ENCODE measurements at places on chromosomes 5 and 9.

DNA sequence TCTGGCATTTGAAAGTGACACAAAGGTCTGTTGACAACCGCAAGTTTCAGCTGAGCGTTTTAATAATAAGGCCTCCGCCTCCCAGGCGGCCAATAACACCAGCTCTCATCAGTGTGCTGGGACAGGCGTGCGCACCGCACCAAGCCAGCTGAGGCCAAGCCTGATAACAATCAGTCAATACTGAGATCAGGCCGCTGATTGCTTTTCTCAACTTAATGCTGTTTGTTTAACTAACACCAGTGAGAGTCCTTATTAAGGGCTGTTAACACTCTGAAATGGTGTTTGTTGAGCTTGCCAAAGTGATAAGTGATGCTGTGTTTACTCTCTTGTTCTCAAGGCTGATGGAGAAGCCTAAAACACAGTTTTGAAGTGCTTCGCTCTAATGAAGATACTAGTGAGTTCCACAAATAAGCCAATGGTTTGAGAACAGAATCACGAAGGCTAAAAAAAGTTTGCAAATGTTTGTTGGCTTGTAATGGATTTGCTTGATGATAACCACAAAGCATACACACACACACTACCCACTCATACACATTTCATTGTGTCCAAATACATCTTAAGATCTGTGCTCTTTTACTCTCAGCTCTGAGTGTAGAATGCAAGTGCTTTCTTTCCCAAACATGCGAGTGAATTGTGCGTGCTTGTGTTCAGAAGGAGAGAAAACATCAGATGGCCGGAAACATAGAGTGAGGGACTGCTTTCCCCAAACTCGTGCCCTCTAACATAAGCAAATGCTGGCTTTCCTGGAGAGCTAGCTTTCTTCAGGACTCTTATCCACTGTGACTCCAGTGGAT, 330.4 kb upstream of the KLF4 start:
- no peak for DNase-seq

DNA sequence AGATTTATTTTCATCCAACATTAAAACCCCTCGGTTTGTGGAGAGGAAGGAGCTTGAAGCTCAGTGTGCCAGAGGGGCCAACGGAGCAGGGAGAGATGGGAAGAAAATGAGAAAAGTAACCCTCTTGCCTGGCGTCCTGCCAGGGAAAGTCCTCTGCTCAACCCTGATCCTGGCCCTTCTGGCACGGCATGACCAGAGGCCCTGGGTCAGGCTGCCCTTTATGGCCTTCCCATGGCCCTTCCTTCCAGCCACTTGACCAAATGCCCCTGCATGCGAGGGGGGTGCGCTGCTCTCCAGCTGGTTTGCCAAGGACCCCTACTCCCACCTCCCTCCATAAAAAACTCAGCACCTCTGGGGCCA, 43.8 kb downstream of the SPRY4 start:
- DNase-seq = no peak

- no peak for DNase-seq
Measured at GRCh38 chr5:167512111-167512510, 779.3 kb upstream of the WWC1 start.

DNA sequence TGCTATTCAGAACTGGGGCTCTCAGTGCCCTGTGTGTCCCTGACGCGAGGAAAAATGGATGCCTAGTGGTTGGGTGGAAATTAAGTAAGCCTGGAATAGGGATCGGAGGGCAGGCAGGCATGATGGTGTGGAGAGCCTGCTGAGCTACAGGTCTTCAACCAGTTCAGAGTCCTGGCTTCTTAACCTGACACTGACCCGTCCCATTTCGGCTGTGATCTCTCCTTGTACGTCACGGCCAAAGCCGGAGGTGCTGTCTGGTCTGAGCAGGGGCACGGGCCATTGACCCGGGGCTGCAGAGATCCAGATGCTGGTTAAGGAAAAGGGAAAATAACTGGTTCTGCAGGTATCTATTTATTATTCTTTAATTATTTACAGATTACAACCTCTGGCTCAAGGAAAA, 27.9 kb downstream of the RHOBTB3 start:
- no peak for DNase-seq

- DNase-seq = peak; percentile 83
Measured at GRCh38 chr9:83956436-83957247, 23.4 kb downstream of the HNRNPK start.

DNA sequence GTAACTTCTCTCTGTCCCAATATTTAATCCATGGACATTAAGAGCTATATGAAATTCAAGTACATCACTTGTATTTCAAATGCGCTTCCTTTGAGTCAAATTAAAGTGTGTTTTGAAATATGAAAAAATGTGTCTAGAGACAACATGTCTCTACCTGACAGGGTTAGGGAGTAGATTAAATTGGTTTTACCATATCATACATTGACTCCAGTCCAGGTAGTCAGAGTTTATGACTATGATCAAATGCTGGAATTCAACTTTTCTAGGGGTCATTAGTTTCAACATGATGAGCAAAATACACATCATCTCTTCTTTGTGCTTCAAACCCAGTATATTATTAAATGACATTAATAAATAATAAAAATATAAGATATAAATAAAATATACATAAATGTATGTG, 259.2 kb downstream of the CDH10 start:
- no peak for DNase-seq

GRCh38 chr9:72524820-72525540, 3.6 kb downstream of the TMC1 start:
- DNase-seq = peak; percentile 94

GRCh38 chr5:100595152-100595811, 60.1 kb downstream of the FAM174A start:
- DNase-seq = no peak

DNA sequence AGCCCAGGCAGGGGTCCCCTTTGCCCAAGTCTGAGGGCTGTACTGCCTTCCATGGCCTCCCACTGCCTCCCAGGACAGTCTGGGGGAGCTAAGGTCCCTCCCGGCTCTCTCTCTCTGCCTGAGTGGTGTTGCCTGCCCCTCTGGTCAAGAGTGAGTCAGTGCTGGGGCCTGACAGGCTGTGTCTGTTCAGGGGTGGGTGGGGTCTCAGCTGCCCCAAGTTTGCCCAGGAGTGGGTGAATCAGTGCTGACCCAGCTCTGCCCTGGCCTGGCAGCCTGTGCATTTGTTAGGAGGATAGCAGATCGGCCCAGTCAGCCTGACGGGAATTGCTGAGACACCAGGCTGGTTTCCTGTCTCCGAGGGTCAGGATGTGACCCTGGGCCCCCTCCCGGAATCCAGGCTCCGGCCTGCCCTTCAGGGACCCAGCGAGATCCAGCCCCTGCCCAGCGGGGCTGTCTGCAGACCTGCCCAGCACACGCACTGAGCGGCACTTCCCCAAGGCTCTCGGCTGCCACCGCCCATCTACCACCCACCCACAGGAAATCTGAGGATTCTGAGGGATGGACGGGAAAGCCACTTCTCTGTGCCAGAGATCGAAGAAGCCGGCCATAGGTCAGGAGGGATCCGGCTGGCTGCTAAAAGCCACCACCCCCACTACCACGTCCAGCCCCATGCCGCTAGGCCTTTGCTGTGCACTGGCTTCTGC, 15.9 kb downstream of the ENG start:
- peak; percentile 96 for DNase-seq

GRCh38 chr9:106874652-106875051, 11.7 kb downstream of the ZNF462 start:
- no peak for DNase-seq

DNA sequence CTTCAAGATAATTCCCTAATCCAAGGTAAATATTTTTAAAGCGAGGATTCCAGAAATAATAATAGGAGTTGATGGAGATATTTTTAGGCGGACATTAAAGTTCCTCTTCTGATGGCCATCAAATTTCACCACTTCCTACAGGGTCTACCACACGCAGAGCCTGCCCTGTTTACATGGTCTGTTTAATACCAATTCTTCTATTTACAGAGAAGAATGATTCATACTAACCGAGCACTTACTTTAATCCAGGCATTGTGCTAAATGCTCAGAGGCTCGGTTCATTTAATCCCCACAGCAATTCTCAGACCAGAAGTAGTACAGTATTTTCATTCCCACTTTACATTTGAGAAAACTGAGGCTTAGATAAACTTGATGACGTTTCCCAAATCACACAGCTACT, 3.0 kb upstream of the ITGA1 start:
- no peak for DNase-seq

DNA sequence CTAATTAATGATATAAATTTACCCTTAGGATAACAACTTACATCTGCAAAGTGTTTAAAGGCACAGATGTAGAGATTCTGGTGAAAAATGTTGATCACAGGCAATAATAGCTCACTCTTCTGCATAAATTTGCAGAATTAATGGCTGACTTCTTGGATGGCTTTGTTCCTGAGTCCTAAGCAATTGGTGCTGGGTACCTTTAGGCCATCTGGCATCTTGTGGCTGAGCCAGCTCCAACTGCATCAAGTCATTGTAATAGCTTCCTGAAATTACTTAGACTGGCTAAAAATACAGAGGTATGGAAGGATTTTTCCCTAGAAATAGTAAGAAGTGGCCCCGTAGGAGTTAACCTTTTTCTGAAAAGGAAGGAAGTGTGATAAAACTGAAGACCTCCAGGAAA, 118.3 kb upstream of the MINAR2 start:
- no peak for DNase-seq

DNA sequence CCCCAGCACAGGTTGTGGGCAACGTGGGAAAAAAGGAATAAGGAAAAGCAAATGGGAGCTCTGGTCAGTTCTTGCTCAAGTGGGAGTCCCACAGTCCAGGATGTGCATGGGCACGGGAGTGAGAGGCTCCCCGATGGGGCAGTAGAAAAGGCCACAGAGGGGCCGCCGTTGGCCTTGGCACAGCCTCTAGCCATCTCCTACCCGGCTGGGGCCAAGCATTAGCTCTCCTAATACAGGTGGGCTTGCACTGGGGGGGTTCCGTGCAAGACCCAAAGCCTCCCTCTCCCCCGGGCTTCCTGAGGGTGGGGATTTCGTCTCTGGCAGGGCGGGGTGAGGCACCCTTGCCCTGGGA, 212.2 kb upstream of the MVB12B start:
- no peak for DNase-seq

DNA sequence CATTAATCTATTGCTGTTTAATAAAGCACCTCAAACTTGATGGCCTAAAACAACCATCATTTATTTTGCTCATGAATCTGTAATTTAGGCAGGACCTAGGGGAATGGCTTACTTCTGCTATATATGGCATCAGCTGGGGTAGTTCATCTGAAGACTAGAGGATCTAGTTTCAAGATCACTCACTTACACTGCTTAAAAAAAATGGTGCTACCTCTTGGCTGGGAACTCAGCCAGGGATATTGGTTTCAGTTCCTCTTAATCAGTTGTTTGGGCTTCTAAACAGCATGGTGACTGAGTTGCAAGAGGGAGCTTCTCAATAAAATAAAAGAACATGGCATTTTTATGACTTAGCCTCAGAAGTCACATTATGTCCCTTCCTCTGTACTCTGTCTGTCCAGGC, 142.0 kb downstream of the FAM114A2 start:
- peak; percentile 68 for DNase-seq

GRCh38 chr9:75161116-75161857, 73.0 kb downstream of the OSTF1 start:
- no peak for DNase-seq

DNA sequence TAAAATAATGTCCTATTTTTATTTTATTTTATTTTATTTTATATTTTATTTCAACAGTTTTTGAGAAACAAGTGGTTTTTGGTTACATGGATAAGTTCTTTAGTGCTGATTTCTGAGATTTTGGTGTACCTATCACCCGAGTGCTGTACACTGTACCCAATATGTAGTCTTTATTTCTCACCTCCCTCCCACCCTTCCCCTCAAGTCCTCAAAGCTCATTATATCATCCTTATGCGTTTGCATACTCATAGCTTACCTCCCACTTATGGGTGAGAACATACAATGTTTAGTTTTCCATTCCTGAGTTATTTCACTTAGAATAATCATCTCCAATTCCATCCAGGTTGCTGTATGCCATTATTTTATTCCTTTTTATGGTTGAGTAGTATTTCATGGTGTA, 63.5 kb downstream of the ARRDC3 start:
- DNase-seq = no peak

GRCh38 chr9:120390637-120391190, 189.3 kb downstream of the CDK5RAP2 start:
- no peak for DNase-seq

- no peak for DNase-seq
Measured at GRCh38 chr9:95504053-95504963, 12.5 kb downstream of the PTCH1 start.

- no peak for DNase-seq
Measured at GRCh38 chr9:29245351-29245750, 1672.1 kb upstream of the C9orf72 start.

- no peak for DNase-seq
Measured at GRCh38 chr5:142883025-142883424, 112.8 kb downstream of the ARHGAP26 start.

DNA sequence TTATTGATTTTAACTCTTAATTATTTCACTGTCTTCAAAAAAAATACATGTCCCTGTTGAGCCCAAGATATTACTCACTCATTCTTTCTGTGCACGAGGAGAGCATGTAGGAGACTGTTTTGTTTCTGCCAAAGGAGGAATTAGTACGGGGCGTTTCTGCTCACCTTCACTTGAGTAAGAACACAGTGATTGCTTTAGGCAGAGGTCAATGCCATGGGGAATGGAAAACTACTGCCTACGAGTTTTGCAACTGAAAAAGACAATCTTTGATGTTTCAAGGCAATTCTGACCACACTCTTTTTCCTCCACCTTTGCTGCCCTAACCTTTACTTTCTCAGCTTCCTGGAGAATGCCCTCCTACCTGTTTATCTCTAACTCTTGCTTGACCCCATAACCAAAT, 109.4 kb downstream of the CCDC192 start:
- DNase-seq = no peak

DNA sequence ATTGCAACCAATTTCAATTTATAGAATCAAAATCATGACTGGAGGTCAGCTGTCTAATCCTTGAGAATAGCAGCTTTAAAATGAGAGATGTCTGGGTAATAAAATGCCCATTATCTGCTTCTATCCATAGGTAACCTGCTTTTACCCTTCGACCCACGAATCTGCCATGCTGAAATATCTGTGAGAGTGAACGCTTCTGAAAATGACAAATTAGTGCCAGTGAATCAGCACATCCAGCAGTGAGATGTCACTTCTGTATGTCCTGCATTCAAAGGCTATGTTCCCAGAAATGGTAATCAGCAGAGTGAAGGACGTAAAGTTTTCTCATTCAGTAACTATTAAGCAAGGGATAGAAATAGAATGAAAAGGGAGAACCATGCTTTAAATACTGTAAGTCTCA, 532.4 kb upstream of the ITGA1 start:
- no peak for DNase-seq

DNA sequence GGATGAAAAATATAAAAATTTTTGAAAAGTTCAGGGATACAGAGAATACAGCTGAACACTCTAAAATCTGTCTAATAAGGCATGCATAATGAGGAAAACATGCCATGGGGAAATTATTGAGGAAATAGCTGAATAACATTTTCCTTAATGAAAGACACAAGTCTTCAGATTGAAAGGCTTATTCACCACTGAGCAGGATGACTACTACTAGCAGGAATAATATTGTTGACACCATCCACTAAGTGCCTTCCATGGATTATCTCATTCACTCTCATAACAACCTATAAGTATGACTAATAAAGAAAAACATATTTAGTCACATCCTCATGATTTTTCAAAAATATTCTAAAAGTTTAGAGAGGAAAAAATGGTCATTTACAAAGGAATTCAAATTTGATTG, 96.7 kb upstream of the FER start:
- DNase-seq = peak; percentile 19
